Transverse colon (tissue), 4 donors: ENCODE measurements at places on chromosomes 5 and 9. TPM values are rescaled to one million over a fixed set of nuclear protein-coding genes. Genes with fewer than 3 reads are reported as not detected.

DNA sequence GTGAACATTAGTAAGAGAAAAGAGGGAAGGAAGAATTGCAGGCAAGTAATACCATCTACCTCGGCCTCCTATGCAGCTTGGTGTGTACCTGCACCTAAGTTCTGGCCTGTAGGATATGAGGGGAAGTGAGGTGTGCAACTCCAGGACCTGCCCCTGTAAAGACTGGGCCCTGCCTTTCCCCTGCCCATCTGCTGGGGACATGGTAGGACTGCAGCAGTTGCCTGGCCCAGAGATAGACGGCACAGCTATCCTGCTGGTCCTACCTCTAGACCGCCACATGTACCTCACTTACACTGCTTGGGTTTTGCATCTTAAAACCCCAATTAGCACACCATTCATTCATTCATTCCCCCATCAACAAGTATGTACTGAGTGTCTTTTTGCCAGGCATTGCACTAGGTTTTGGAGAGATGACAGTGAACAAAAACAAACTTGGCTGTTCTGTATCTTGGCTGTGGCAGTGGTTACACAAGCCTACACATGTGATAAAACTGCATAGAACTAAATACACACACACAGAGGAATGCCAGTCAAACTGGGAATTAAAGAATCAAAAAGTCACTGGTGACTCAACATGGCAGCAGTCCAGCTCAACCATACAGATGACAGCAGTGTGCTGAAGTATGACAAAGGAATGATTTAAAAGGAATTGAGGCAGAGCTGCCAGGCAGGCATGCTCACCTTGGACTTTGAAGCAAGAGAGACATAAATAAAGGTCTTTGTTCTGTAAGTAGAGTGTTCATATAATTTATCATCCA lies 23.3 kb upstream of the MGAT1 start:
- peak; percentile 65 for DNase-seq

DNA sequence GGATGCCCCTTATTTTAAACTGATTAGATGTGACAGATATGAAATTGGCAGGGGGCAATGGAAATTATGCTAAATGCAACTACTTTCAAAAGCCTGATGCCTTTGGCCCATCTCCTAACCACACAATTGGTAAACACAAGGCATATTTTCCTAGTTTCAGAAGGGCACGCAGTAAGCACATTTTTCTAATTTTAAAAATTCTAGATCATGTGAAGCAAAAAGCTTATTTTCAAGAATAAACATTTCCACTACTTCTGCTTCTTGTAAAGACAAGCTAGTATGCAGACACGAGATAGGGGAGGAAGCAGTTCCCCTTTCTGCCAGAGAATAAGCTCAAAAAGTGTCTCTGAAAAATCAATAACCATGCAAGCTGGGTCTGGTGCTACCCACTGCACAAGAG lies 67.7 kb downstream of the ABCA1 start:
- DNase-seq = no peak

BTNL8 gene
- 60.8 TPM for total RNA-seq

KLF9 gene
- 111 TPM for total RNA-seq

DNA sequence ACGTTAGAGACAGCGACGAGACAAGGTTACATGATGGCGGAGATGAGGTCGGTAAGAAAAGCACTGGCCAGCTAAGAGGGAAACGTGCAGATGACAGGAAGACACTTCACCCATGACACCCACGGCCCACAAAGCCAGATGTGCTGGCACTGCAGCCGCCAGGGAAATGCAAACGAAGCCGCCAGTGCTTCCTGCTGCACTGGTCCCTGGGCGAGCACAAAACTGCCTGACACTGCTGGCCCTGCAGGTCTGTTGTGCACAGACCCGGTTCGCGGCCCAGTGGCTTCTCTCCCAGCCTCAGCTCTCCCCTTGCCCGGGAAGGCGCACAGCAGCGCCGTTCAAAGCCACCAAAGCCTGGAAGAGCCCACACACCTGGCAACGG lies 20.3 kb downstream of the QSOX2 start:
- DNase-seq = peak; percentile 54

DNA sequence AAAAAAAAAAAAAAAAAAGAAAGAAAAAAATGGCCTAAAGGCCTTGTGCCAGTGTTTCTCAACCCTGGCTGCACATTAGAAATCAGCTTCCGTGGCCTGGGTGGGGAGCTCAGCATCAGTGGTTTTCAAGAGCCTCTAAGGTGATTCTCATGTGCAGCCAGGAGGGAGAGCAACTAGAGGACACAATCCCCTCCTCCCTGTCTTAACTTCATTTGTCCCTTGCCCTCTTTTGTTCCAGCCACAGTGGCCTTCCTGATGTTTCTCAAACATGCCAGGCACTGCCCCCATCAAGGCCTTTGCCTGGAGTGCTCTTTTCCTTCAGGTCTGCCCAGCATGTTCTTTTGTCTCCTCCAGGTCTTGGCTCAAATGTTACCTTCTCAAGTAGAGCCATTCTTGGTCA lies 42.4 kb downstream of the HOMER1 start:
- DNase-seq = no peak

HOMER1 gene
- not detected for total RNA-seq

GRCh38 chr9:124210697-124211096 lies 47.1 kb upstream of the NEK6 start:
- DNase-seq = no peak

REXO4 gene
- total RNA-seq = 12.1 TPM

GRCh38 chr5:41695920-41696582 lies 174.2 kb downstream of the OXCT1 start:
- DNase-seq = no peak
